AG09319 (cell line): ENCODE measurements at places on chromosomes 13 and 19.

- no peak for DNase-seq
Measured at GRCh38 chr13:41492432-41493260, 35.3 kb downstream of the RGCC start.

DNA sequence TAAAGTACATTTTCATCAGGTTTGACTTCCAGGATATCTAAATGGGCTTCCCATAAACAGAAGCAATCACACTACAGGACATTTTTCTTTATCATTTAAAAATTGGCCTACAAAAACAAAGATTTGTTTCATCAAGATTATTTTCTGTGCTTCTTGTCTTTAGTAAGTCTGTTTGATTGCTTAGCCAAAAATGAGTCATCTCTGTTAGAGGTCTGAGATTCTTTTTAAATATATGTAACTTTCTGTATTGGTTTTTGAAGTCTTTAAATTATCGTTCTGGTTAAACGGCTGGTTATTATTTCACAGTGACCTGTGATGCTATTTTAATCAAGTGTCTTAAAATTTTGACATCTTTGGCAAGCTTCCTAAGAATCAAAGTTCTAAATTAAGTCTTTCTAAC lies 62.7 kb downstream of the SLITRK1 start:
- no peak for DNase-seq

- no peak for DNase-seq
Measured at GRCh38 chr13:93388701-93389100, 162.1 kb downstream of the GPC6 start.

- DNase-seq = no peak
Measured at GRCh38 chr19:4059891-4060620, 6.6 kb downstream of the ZBTB7A start.

DNA sequence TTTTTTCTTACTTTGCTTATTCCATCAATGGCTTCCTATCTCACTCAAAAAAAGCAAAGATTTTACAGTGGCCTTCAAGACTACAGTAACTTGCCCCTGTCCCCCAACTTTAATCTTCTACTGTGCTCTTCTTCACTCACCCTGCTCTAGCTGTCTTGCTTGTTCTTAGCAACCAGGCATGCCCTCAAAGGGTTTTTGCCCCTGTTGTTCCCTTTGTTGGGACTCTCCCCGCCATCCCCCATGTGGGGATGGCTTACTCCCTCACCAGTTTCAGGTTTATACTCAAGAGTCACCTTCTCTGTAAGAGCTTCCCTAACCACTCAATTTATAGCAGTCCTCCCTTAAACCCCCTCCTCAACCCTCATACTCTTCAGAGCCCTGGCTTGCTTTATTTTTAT lies 5.4 kb downstream of the MTMR6 start:
- no peak for DNase-seq

DNA sequence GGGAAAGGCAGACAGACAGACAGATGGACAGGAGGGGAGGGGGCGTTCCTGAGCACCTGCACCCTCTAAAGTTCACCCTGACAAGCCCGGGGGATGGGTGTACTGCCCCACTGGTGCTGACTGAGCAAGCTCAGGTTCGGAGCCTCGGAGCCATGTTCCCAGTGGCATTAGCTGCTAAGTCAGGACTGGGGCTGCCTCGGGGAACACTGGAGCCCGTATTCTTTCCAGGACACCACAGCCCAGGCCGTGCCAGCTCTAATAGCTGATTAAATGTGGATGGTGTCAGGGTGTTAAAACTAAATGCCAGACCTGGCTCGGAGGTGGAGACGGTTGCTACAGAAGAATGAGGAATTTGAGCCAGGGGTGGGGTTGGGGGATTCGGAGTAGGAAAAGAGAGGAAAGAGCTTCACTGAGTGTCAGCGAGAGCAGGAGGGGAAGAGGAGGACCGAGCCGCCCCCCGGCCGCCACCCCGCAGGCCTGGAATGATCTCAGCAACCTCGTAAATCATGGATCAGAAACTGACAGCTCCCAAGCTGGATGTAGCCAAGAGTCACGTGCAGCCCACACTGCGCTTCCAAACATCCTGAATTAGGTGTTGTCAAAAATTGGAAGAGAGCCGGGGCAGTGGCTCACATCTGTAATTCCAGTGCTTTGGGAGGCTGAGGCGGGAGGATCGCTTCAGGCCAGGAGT lies 10.4 kb downstream of the MAP2K2 start:
- no peak for DNase-seq

GRCh38 chr19:44732235-44733014 lies 16.1 kb upstream of the BCL3 start:
- DNase-seq = no peak

- no peak for DNase-seq
Measured at GRCh38 chr19:34711890-34712289, 22.2 kb upstream of the ZNF181 start.

DNA sequence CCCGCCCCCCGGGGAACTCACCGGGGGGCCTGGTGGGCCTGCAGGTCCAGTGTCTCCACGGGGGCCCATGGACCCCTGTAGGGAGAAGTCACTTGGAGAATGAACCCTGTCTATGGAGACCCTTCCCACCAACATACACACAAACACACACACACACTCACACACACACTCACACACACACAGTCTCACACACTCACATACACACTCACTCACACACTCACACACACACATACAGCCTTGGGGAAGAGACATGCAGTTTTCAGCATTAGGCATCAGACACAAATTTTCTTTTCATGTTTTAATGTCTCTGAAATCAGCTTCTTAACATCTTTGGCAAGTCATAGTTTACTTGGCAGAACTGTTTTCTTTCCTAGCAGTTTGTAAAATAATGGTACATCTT lies 31.0 kb upstream of the OLFM2 start:
- no peak for DNase-seq

DNA sequence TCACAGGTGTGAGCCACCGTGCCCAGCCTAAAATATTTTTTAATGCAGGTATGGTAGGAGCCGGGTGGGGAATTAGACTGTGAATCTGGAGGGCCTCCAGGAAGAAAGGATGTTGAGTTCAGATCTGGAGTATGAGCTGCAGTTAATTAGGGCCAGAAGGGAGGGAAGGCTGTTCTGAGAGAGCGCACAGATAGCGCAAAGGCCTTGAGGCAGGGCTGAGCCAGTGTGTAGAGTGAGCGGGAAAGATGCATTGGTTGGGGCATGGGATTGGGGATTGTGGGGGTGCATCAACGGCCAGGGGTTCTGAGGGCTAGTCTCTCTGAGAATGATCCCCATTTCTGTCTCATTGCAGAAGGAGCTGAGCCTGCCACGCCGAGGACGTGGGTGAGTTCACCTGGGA lies 9.7 kb downstream of the MAST3 start:
- no peak for DNase-seq

DNA sequence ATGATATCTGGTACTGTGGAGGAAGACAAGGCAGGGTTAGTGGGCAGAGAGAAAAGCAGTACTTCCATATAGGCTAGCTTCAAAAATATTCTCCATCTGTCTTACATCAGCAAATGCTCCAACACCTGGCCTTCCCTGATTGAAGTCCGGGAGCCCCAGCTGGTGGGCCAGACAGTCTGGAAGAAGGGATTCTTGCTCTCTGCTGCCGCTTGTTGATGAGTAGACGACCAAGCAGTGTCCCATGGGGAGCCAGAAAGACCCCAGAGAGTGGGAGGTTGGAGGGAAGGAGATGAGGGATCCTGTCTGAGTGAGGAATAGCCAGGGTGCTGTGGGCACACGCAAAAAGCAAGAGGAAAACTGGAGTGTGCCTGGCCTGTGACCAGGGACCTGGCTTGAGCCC lies 95.1 kb downstream of the ATP8A2 start:
- no peak for DNase-seq

- no peak for DNase-seq
Measured at GRCh38 chr13:89694451-89694850, 1653.0 kb upstream of the MIR17HG start.

GRCh38 chr19:17352608-17353280 lies 15.4 kb downstream of the GTPBP3 start:
- DNase-seq = no peak

DNA sequence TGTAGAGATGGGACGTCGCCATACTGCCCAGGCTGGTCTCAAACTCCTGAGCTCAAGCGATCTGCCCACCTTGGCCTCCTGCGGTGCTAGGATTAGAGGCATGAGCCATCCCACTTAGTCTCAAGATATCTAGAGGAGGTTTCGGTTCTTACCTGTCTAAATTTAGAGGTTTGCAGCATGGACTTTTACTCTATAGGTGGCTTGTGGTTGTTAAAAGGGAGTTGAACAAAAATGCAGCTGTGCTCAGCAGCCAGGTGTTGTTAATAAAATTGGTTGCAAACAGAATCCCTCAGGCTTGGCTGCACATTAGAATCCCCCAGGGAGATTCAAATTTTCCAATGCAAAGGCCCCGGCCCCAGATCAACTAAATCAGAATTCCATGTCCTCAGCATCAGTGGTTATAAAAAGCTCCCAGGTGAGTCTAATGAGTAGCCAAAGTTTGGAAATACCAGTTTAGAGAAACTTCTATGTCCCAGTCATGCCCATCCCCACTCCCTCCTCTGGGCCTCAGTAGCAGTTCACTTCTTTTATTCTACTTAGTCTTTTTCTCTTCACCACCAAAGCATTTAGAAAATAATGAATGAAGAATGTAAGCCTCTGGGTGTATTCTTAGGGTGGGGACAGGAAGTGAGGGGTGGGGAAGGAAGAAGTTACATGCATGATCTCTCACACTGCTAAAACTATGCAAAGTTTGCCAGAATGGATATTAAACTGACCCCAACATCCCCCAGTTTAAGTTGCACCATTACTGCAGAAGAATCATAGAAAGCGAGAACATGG lies 471.0 kb downstream of the COG6 start:
- DNase-seq = no peak

- DNase-seq = no peak
Measured at GRCh38 chr13:24116131-24116530, 44.4 kb upstream of the SPATA13 start.

DNA sequence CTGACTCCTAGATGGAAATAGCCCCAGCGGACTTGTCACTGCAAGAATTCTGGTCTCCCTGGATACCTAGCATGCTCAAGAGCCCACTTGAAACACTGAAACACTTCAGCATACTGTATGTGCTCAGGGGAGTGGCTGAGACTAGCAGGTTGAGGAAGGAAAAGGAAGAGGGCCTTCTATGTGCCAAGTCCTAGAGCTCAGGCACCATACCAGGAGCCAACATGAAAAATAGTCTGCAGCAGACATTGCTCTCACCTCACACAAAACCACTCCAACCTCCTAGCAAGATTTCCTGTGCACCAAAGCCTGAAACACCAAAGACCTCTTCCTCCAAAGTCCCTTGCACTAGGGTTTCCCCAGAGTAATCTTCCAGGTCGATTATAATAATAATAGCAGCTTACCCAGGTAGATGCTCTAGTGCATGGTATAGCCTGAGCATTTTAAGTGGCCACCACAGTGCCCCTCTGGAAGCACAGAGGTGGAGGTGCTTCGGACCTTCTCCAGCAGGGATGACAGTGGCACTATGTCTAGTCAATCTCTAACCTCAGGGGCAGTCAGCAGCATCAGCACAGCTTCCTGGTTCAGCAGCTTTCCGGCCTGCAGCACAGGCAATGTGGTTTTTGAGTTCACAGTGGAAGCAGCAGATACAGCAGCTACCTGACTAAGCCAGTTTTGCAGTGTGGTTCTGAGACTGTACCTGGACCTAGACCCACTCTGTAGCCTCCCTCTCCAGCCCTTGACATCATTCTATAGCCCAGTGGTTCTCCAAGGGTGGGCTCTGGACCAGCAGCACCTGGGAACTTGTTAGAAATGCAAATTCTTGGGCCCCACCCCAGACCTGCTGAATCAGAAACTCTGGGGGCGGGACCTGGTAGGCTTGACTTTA lies 45.6 kb upstream of the UBE2L5 start:
- DNase-seq = no peak

DNA sequence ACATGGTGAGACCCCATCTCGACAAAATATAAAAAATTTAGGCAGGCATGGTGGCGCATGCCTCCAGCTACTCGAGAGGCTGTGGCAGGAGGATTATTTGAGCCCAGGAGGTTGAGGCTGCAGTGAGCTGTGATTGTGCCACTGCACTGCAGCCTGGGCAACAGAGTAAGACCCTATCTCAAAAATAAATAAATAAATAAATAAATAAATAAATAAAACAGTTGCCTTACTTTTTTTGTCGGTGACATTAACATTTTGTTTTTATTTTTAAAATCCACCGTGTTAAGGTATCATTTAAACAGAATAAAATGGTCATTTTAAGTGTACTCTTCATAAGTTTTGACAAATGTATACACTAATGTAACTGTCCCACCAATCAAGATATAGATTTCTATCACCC lies 57.0 kb downstream of the RASL11A start:
- no peak for DNase-seq

DNA sequence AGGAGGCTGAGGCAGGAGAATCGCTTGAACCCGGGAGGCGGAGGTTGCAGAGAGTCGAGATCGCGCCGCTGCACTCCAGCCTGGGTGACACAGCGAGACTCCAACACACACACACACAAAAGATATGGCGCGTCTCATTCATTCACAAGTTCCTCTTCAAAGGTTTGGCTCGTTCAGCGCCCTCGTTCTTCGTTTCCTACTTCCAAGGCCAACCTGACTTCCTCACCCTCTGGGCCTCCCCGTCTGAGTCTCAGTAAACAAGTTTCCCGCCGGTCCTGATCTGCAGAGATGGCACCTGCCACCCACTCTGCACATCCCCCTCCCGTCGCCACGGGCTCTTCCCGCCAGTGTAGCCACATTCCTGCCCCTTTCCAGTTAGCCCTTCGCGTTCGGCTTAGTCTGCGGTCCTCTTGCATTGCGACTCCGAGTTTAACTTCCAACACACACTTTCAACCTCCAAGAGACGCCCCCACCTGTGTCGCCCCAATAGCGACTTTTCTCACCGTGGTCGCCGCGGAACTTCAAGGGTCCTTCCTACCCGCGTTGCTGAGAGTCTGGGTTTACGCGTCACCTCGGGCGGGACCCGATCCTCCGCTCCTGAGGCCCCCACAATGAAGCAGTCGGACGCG lies 1.3 kb upstream of the BSG start:
- DNase-seq = no peak

GRCh38 chr13:113153810-113154748 lies 4.4 kb upstream of the PROZ start:
- peak; percentile 22 for DNase-seq

DNA sequence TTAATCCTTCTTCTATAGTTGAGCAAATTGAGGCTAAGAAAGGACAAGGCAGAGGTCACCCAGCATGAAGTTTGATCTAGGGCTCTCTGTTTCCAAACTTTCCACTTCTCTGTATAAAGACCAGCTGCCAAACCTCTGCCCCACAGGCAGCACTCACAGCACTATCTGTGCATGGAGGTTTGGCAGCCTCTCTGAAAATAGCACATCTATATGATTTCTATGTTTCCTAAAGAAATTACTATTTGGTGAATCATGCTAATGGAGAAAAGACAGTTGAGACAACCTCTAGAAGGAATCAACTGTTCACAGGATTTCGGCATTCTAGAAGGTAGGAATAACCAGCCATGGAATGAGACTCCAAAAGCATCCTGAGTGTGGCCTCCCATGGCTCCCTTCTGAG lies 554.5 kb downstream of the IRS2 start:
- DNase-seq = no peak

GRCh38 chr13:45742985-45743384 lies 40.9 kb downstream of the CBY2 start:
- DNase-seq = no peak

GRCh38 chr19:13128583-13128982 lies 10.5 kb downstream of the NACC1 start:
- DNase-seq = no peak
